ENCODE measurements at places on chromosomes 5 and 9.
A peak's percentile ranks its signal among the peaks of the same experiment; 100 is the strongest.

DNA sequence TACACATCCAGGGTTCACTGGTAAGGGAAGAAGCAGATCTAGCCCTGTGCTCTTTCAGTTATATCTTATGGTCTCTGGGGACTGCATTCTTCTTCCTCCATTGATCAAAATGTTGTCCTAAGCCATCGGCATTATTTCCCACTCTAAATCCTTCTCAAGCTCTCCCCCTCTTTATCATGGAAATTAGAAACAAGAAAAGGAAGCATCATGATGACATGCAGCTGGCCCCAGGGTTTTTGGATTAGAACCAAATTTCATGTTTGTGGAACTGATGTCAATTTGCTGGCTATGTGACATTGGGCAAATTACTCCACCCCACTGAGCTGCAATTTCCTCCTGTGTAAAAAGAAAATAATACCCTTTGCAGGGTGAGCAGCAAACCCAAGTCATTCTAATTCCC lies 39.5 kb downstream of the MFAP3 start:
- no peak for DNase-seq

GRCh38 chr5:154178661-154179060 lies 11.9 kb upstream of the GALNT10 start:
- no peak for DNase-seq

- no peak for DNase-seq
Observed at GRCh38 chr5:172505403-172505759, 51.1 kb upstream of the SH3PXD2B start.

DNA sequence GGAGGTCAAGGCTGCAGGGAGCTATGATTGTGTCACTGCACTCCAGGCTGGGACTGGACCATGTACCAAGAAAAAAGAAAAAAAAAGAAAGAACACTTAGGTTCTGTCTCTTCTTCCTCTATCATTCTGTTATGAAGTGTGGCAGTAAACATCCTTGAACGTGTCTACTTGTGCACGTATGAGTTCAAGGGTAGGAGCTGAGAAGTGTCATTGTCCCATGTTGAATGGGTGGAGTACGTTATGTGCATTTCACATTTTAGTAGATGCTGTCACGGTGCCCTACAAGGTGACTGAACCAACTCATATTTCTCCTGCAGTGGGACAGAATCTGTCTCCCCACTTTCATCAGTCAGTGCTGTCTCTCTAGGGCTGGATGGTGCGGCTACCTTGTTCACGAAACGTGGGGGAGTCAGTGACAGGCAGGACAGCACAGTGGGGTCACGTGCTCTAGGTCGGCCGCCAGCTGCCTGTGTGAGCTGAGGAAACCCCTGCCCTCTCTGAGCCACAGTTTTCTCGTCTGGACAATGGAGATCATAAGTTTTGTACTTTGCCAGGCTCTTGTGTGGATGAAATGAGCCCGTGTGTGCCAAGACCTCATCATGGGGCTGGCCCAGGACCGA lies 47.2 kb downstream of the GTF3C4 start:
- no peak for DNase-seq

DNA sequence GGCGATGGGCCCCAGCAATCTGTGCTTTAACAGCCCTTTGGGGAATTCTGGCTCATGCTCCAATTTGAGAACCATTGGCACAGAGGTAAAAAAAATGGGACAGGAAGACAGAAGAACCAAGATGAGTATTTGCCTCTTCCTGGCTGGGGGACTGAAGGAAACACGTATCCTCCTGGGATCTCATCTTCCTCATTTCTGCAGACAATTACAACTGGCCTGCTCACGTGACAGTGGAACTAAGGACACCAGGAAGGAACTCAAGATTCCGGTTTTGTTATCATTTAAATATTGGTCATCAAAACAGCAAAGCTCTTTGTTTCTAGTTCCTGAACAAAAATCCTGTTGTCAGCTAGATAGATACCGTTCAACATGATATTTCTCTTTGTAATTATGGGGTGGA lies 216.0 kb upstream of the DAP start:
- no peak for DNase-seq

GRCh38 chr5:40074826-40075225 lies 604.9 kb upstream of the PTGER4 start:
- no peak for DNase-seq

- DNase-seq = peak; percentile 47
Observed at GRCh38 chr9:91089405-91090129, 272.2 kb downstream of the AUH start.

GRCh38 chr5:144731786-144732185 lies 561.1 kb downstream of the KCTD16 start:
- DNase-seq = no peak

DNA sequence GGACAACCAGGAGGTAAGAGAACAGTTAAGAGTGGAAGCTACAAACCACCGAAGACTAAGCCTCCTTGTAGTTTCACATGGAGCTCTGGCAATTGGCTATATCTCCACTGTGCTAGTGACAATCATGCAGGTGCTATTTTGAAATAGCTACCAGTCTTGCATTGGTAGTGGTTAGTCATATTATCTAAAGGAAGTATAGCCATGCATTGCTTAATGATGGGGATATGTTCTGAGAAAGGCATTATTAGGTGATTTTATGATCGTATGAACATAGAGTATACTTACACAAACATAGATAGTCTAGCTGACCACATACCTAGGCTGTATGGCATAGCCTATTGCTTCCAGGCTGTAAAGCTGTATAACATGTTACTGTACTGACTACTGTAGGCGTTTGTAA lies 28.4 kb downstream of the HSDL2 start:
- DNase-seq = no peak

GRCh38 chr9:72220589-72220988 lies 71.3 kb downstream of the GDA start:
- no peak for DNase-seq

Data from smooth muscle cell of the brain vasculature (primary cell).